H1 (cell line): ENCODE measurements at places on chromosomes 5 and 9. TPM values are rescaled to one million over a fixed set of nuclear protein-coding genes. Genes with fewer than 3 reads are reported as not detected.

- no peak for DNase-seq
Observed at GRCh38 chr5:128111818-128112448, 28.4 kb downstream of the SLC12A2 start.

DNA sequence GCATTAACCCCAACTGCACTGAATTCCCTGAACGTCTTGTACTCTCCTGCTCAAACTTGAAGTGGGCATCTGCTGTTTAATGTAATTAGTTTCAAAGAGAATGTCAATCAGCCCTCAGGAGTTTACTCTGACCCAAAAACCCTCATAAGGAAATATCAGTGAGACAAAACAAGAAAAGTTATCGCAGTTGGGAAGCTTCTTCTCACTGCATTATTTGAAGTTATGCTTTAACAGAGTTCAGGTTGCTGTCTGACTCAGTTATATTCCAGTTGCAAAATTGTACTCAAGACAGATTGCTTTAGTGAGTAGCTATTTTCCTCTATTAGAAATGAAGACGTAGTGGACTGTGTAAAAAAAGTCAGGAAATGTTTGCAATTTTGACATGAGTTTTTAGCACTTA is 52.1 kb downstream of the PPIC start:
- DNase-seq = no peak

DNA sequence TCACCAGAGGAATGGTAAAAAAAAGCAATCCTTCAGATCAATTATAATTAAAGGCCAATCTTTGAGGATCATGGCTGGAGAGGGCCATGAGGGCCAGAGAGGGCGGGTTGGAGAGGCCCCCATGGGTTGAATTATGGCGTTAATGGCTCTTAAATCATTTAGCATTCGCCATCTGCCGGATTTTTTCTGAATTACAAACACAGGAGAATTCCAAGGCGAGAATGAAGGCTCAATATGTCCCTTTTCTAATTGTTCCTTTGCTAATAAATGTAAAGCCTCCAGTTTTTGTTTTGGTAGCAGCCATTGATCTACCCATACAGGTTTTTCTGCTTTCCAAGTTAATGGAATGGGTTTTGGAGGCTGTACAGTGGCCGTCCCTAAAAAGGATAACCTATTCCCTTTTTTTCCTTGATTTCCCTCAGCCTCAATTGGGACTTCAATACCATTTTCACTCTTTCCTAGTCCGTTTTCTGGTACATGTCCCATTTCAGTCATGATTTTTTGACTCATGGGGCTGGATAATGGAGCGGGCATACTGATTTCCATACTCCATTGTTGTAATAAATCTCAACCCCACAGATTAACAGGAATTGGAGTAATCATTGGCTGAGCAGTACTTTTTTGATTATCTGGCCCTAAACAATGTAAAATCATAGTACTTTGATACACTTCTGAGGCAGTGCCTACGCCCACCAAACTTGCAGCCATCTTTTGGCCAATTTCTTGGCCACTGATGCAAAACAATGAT is 6.7 kb upstream of the TMEM141 start:
- no peak for DNase-seq

The MARVELD2 gene
- polyA plus RNA-seq = 15.4 and 18.7 TPM in 2 replicates

DNA sequence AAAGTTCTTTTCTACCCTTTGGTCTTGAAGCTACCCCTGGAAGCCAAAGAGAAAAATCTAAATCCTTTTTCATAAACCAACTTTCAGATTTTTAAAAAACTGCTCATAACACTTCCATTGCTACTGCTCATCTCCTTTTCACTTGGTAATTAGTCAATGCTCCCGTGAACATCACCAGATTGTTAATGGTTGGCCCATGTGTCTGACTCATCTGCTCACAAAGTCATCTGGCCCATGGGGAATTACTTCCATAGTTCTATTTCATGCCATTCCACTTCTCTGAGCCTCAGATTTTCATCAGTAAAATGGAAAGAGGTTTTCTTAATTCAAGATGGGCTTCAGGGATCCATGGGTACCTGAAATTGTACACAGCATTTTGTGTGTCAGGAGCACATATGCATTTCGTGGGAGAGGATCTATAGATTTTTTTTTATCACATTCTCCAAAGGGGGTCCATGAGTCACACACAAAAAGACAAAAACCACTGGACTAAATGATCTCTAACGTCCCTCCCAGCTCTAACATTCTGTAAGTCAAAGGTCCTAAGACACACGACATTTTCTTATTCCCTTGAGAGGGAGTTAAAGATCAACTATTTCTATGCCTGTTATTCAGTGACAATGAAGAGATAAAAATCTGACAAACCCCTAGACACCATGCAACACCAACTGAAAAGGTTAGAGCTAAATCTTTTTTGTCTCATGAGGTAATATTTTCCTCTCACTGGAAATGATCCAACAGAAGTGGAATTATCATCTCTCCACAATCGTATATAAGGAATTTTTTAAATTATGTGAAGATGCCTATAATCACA is 75.4 kb downstream of the TEX10 start:
- no peak for DNase-seq

- no peak for DNase-seq
Observed at GRCh38 chr5:154779105-154779504, 23.9 kb downstream of the LARP1 start.

DNA sequence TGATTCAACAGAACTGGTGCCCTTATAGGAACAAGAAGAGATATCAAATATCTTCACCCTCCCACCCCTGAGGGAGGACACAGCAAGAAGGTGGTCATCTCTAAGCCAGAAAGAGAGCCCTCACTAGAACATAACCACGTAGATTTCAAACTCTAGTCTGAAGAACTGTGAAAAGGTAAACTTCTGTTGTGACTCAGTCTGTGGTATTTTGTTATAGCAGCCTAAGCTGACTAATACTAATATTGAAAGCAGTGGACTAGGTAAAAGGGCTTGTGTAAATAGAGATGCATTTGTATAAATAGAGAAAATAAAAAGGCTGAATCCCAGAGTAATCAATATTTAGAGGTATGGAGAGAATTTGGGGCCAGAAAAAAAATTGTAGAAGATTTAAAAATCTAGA is 157.6 kb upstream of the CCNH start:
- no peak for DNase-seq

The NIM1K gene
- not detected in 2 replicates for polyA plus RNA-seq

GRCh38 chr9:135485832-135486231 is 6.2 kb downstream of the PPP1R26 start:
- DNase-seq = no peak

The SHROOM1 gene
- polyA plus RNA-seq = 3.9 and 11.8 TPM in 2 replicates

DNA sequence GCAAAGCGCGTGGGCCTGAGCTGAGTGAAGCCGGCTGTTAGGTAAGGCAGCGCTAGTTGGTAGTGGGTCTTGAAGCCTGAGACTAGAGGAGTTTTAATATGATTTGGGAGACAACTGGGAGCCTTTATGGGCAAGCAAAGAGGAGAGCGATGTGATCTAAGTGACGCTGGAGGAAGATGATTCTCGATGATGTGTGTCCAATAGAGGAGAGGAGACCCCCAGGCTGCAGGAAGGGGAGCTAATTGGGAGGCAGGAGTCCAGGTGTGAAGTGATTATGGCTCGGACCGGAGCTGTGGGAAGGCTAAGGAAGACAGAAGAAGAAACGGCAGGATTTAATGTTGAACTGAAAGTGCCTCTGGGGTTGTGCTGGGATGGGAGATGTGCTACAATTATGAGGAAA is 482.9 kb upstream of the KIF2A start:
- no peak for DNase-seq

DNA sequence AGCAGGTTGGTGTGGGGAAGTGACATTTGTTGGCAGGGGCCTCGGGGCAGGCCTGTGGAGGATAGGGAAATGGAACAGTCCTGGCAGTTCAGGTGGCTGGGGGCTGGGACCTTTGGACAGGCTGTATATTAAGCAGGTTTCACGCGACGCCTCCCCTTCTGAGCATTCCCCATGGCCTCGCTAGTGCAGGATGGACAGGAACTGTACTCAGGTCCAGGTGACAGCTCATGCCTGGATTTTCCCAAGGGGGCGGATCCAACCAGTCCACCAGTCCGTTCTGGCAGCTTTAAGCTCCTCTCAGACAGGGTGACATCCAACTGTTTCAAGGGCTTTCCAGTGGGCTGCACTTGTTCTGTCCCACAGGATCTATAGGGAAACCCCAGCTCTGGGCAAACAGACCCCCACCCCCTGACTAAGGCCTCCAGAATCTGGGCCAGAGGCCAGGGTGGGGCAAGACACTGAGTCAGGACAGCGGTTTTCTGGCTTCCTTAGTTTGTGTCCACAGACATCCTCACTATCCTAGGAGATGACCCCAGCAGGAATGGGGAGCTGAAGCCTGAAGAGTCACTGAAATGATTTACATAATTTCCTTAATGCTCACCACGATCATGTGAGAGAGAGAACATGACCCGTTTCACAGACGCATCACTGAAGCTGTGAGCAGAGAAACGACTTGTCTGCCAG is 20.9 kb downstream of the CSF2 start:
- no peak for DNase-seq

GRCh38 chr9:133374612-133375115 is 1.2 kb downstream of the SURF4 start:
- no peak for DNase-seq

GRCh38 chr5:144125163-144125726 is 45.2 kb downstream of the YIPF5 start:
- no peak for DNase-seq

DNA sequence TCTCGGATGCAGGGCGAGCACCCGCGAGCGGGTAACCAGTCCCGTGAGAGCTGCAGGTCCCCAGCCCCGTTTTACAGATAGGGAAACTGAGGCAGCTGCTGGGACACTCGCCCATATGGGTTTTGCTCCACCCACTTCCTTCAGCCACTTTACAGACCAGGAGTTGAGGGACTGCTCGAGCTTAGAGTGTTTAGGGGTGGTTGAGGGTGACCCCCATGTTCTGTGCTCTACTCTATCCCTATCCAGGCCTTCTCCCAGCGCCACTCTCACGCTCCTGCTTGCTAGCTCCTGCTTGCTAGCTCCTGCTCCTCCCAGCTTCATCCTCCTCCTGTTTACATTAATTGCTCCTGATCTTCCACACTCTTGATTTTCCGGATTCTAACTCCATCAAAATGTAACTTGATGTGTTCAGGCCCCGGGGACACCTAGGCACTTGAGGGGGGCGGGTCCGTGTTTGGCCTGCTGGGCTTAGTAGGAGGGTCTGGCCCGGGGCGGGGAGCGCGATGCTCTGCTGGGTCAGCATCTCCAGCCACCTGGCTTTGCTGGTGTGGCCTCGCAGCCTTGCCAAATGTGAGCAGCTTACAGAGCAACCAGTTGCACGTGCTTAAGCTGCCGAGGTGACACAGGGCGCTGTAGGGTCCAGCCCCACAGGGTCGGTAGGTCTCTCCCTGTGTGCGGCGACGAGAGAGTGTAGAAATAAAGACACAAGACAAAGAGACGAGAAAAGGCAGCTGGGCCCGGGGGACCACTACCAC is 1.5 kb upstream of the PTGES2 start:
- DNase-seq = no peak

DNA sequence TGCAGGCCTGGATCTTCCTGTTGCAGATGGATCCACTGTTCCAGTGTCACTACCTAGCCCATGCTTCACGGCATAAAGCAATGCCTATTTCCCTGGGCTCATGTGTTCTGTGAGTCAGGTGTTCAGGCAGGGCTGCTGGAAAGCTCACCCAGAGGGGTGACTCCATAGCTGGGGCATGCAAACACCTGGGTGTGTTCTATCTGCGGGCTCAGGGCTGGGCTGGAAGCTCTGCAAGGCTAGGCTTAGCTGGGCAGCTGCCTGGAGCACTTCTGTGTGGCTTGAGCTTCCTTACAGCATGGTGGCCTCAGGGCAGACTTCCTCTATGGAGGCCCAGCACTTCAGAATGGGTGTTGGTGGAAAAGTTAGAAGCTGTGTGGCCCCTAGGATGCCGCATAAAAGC is 139.9 kb downstream of the GADD45G start:
- DNase-seq = no peak

DNA sequence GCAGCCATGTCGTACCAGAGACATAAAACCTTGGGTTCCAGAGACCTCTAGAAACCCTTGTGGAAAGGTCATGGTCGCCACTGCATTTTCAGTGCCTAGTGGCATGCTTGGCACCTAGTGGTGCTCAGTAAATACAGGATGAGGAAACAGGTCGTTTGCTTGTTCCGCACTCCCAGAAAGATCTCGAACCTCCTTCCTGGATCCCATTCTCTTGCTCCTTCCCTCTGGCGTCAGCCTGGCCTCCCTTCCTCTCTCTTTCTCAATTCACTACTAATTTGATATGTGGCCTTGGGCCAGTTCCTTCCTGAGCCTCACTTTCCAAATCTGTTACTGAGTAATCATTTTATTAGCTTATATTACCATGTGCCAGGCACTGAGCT is 4.4 kb downstream of the NDST1 start:
- no peak for DNase-seq

The LCN10 gene
- polyA plus RNA-seq = 2.6 and 3.5 TPM in 2 replicates

DNA sequence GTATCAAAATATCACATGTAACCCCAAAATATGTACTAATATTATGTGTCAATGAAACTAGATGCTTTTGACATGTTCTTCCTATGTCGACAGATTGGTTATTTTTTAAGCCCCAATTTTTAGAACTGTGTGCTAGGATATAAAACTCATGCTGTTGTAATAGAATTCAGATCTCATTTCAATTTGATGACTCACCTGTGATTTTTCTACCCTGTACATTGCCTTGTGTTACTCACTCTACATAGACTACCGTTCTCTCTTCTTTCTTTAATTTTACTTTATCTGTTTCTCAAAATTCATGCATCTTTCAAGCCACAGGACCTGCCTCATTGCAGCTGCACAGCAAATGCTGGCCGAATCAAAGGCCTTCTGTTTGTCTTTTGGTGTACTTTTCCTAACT is 284.5 kb downstream of the MAT2B start:
- DNase-seq = no peak

The OBP2A gene
- polyA plus RNA-seq = not detected in 2 replicates

GRCh38 chr5:173829826-173830225 is 58.3 kb upstream of the CPEB4 start:
- no peak for DNase-seq

- DNase-seq = no peak
Observed at GRCh38 chr5:153511622-153512021, 21.2 kb downstream of the GRIA1 start.

GRCh38 chr9:2809692-2810419 is 34.0 kb downstream of the PUM3 start:
- DNase-seq = no peak

DNA sequence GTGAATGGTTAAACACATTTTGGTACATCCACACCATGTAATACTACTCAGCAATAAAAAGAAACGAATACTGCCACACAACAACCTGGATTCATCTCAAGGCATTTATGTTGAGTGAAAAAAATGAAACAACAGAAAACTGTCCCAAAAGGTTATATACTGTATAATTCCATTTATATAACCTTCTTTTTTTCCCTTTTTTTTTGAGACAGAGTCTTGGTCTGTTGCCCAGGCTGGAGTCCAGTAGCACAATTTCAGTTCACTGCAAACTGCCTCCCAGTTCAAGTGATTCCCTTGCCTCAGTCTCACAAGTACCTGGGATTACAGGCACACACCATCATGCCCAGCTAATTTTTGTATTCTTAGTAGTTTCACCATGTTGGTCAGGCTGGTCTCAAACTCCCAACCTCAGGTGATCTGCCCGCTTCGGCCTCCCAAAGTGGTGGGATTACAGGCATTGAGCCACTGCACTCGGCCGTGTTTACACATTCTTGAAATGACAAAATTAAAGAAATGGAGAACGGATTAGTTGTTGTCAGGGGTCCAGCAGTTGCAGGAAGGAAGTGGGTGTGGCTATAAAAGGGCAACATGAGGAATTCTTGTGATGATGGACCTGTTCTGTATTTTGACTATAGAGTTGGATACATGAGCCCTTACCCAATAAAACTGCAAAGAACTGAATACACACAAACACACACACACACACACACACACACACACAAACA is 17.4 kb downstream of the PPP6C start:
- no peak for DNase-seq

GRCh38 chr5:72363166-72363802 is 43.1 kb downstream of the PTCD2 start:
- no peak for DNase-seq

GRCh38 chr5:176577312-176578176 is 28.4 kb downstream of the CDHR2 start:
- no peak for DNase-seq
